ENCODE measurements at places on chromosomes 2 and 18.

GRCh38 chr2:72145658-72146329 lies 1.9 kb downstream of the CYP26B1 start:
- H3K4me3 ChIP-seq = peak overlapping the region; percentile 37
- no peaks in the 10 kb centered on the region for H3K36me3 ChIP-seq
- peaks cover 87% of the 10 kb centered on the region for H3K27me3 ChIP-seq
- DNase-seq = no peak
- H3K4me1 ChIP-seq = peaks cover 78% of the 10 kb centered on the region

DNA sequence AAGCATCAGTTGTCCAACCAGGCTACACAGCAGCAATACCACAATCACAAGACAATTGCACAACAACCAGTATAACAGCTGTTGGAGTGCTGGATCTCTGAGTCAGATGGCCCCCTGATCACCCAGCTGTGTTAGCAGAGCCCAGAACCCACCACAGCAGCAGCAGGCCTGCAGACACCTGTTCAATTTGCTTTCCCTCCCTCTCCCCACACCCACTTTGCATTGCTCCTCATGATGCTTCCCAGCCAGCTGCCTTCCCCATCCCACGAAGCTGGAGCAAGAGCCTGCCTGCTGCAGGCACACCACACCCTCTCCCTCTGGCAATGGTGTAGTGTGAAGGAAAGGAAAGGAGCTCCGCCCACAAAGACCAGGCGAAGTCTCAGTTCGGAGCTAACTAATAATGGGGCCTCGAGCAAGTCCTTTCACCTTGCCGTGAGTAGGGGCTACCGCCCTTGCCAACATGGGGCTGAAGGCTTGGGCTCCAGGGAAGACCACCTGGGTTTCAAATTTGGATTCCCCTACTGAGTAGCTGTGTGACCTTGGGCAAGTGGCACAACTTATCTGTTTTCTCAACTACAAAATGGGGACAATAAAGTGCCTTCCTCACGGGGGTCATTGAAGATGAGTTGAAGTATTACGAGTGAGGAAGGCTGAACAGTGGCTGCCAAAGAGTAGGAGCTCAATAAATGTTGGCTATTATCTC lies 19.4 kb upstream of the ZBTB7C start:
- peaks cover 2% of the 10 kb centered on the region for H3K27me3 ChIP-seq
- H3K27ac ChIP-seq = no peak overlapping the region
- no peak for DNase-seq

DNA sequence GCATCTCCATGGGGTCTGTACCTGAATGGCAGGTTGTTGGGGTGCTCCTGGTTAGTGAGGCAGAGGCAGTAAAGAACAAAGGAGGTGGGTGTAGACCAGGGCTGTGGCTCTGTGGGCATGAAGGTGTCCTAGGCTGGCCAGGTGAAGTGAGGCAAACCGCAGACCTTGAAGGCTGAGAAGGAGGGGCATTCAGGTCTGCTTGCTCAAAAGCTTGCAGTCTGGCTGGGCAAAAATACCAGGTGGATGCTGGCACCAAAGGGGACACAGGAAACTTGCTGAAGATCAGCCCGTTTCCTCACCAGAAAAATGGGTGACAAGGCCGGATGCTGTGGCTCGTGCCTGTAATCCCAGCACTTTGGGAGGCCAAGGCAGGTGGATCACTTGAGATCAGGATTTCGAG lies 6.7 kb upstream of the B3GNT2 start:
- no peaks in the 10 kb centered on the region for H3K4me1 ChIP-seq
- H3K27ac ChIP-seq = no peak overlapping the region
- DNase-seq = no peak
- H3K4me3 ChIP-seq = no peak overlapping the region
- no peaks in the 10 kb centered on the region for H3K27me3 ChIP-seq

GRCh38 chr2:69816923-69817542 lies 12.4 kb upstream of the GMCL1 start:
- H3K27me3 ChIP-seq = no peaks in the 10 kb centered on the region
- H3K4me3 ChIP-seq = no peak overlapping the region
- DNase-seq = peak; percentile 69
- H3K4me1 ChIP-seq = no peaks in the 10 kb centered on the region

- no peak overlapping the region for H3K4me3 ChIP-seq
- no peak for DNase-seq
- H3K4me1 ChIP-seq = peaks cover 6% of the 10 kb centered on the region
- no peak overlapping the region for H3K27ac ChIP-seq
- no peaks in the 10 kb centered on the region for H3K36me3 ChIP-seq
These were observed 142.3 kb downstream of the SOX11 start for GRCh38 chr2:5834501-5834900.

DNA sequence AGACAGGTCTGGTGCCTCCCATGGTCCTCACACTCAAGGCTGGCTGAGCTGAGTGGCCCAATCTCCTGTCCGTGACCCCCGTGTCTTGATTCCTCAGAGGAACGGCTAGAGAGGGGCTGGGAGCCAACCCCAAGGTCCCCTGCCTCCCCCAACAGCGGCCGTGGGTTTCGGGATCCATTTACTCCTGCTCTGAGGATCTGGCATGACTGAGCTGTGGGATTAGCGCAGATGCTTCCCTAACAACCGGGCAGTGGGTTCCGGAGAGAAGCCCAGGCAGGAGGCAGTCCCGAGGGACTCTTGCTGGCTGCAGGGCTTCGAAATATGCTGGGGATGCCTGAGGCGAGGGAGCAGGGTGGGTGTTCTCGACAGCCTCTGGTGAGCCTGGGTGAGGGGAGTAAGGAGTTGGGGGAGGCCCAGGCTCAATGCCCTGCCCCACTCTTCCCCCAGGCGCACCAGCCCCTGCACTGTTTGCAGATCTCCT lies 18.9 kb downstream of the GPR35 start:
- no peak overlapping the region for H3K4me3 ChIP-seq
- peaks cover 10% of the 10 kb centered on the region for H3K4me1 ChIP-seq
- DNase-seq = no peak
- H3K27ac ChIP-seq = no peak overlapping the region

DNA sequence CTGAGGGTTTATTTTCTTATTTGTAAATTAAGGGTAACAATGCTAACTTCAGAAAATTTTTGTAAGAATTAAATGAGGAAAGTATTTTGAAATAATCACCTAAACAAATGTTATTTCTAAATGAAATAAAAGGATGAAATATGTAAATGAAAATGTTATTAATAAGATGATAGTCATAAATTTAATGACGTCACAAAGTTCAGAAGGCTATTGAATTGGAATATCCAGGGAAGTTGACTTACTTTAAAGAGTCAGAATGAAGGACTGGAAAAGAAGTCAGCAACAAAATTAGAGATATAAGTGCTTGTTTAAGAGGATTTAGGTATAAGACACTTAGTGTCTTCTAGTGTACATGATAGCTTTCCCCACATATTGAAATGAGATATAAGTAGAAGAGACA lies 732.6 kb upstream of the CDH7 start:
- H3K36me3 ChIP-seq = no peaks in the 10 kb centered on the region
- no peak overlapping the region for H3K27ac ChIP-seq
- H3K27me3 ChIP-seq = no peaks in the 10 kb centered on the region
- H3K4me1 ChIP-seq = no peaks in the 10 kb centered on the region
- no peak for DNase-seq
- H3K4me3 ChIP-seq = no peak overlapping the region

DNA sequence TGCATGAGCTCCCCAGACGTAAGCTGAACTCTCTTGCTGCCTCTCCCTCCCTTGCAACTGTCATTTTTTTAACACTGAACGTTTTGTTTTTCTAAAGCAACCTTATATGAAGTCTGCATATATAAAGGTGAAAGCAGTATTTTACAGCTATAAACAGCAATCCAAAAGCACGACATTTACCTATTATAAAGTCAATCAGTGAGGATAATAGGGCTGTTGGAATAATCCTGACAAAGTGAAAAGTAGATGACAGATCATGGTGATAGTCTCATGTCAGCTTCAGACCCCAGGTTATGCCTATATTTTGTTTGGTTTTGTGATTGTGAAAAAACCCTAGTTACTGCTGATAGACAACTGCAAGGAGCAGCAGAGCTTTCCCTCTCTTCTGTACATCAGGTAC lies 195.8 kb downstream of the TNS1 start:
- H3K4me1 ChIP-seq = peaks cover 18% of the 10 kb centered on the region
- H3K27ac ChIP-seq = no peak overlapping the region
- no peak overlapping the region for H3K4me3 ChIP-seq
- DNase-seq = no peak
- H3K36me3 ChIP-seq = peaks cover 83% of the 10 kb centered on the region
- H3K27me3 ChIP-seq = no peaks in the 10 kb centered on the region

DNA sequence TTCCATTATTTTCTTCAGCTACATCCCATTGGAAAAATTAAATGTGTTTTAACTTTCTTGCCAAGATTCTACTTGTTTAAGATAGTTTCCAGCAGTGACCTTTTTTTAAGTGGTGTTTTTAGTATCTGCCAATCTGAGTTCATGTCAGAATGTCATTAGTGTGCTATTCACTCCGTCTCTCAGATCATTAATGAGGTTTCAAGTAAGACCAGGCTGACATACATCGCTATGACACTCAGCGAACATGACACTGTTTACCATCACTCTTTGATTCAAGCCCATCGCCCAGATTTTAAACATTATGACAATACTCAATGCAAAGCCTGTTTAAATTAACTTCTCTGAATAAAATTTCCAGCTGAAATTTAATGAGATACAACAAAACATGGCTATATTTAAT lies 272.0 kb upstream of the KYNU start:
- no peaks in the 10 kb centered on the region for H3K27me3 ChIP-seq
- no peak overlapping the region for H3K4me3 ChIP-seq
- no peaks in the 10 kb centered on the region for H3K36me3 ChIP-seq
- DNase-seq = no peak
- no peaks in the 10 kb centered on the region for H3K4me1 ChIP-seq

- no peaks in the 10 kb centered on the region for H3K36me3 ChIP-seq
- H3K27me3 ChIP-seq = no peaks in the 10 kb centered on the region
- no peak overlapping the region for H3K4me3 ChIP-seq
- no peak for DNase-seq
- peaks cover 5% of the 10 kb centered on the region for H3K4me1 ChIP-seq
- no peak overlapping the region for H3K27ac ChIP-seq
These were observed 141.0 kb downstream of the UXS1 start for GRCh38 chr2:106053116-106053515.

- H3K36me3 ChIP-seq = peaks cover 26% of the 10 kb centered on the region
- no peak overlapping the region for H3K4me3 ChIP-seq
- no peak for DNase-seq
- H3K27ac ChIP-seq = no peak overlapping the region
- H3K27me3 ChIP-seq = no peaks in the 10 kb centered on the region
- peaks cover 42% of the 10 kb centered on the region for H3K4me1 ChIP-seq
These were observed 152.7 kb downstream of the MBP start for GRCh38 chr18:76979906-76980305.

- no peak overlapping the region for H3K4me3 ChIP-seq
- no peaks in the 10 kb centered on the region for H3K36me3 ChIP-seq
- no peaks in the 10 kb centered on the region for H3K4me1 ChIP-seq
- no peak overlapping the region for H3K27ac ChIP-seq
- H3K27me3 ChIP-seq = no peaks in the 10 kb centered on the region
These were observed 503.5 kb upstream of the ZEB2 start for GRCh38 chr2:145023334-145023934.

DNA sequence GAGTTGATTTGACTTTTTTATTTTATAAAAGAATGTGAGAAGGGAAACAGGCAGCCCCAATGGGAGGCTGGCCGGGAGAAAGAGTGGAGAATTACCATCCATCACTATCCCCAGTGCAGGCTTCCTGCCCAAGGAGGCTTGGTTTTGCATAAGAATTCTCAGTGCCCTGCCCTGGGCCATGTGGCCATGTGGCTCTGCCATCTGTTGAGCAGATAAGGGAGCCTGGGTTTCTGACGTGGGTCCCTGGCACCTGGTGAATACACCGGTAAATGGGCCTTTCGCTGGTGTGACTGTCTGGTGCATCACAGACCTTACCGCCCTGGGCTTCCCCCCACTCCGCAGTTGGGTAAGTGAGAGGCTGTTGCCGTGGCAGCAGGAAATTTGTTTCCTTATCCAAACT lies 54.5 kb upstream of the TMEM163 start:
- H3K27me3 ChIP-seq = peaks cover 4% of the 10 kb centered on the region
- peaks cover 12% of the 10 kb centered on the region for H3K4me1 ChIP-seq
- H3K36me3 ChIP-seq = no peaks in the 10 kb centered on the region
- H3K27ac ChIP-seq = no peak overlapping the region
- no peak overlapping the region for H3K4me3 ChIP-seq

- no peaks in the 10 kb centered on the region for H3K4me1 ChIP-seq
- no peak for DNase-seq
- no peaks in the 10 kb centered on the region for H3K27me3 ChIP-seq
- H3K27ac ChIP-seq = no peak overlapping the region
- H3K4me3 ChIP-seq = no peak overlapping the region
- no peaks in the 10 kb centered on the region for H3K36me3 ChIP-seq
These were observed 219.7 kb upstream of the HS6ST1 start for GRCh38 chr2:128538396-128538795.

- peak; percentile 34 for DNase-seq
- H3K27me3 ChIP-seq = no peaks in the 10 kb centered on the region
- no peaks in the 10 kb centered on the region for H3K36me3 ChIP-seq
- no peaks in the 10 kb centered on the region for H3K4me1 ChIP-seq
- no peak overlapping the region for H3K27ac ChIP-seq
- H3K4me3 ChIP-seq = no peak overlapping the region
These were observed 140.1 kb upstream of the AQP4 start for GRCh38 chr18:27005589-27005988.

DNA sequence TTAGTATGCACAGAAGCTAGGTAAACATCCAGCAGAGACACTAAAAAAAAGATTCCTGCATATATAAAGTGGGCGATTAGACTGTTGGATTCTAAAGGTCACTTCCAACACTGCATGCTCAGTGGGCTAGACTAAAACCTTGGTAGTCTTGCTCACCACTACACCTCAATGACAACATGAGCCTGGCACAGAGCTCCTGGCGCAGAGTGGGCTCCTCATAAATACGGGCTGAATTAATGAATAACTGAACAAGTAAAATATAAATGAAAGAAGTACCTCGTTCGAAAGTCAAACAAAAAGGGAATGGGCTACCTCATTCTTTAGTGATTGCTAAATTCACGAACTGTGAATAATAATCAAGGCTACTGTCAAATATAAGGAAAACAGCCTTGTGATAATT lies 185.3 kb downstream of the STK39 start:
- H3K36me3 ChIP-seq = no peaks in the 10 kb centered on the region
- H3K27ac ChIP-seq = no peak overlapping the region
- no peaks in the 10 kb centered on the region for H3K27me3 ChIP-seq
- DNase-seq = no peak
- H3K4me1 ChIP-seq = no peaks in the 10 kb centered on the region

GRCh38 chr2:9554921-9555296 lies 721 bp downstream of the ADAM17 start:
- H3K27me3 ChIP-seq = no peaks in the 10 kb centered on the region
- H3K4me1 ChIP-seq = peaks cover 7% of the 10 kb centered on the region
- H3K27ac ChIP-seq = peak overlapping the region; percentile 99
- H3K4me3 ChIP-seq = peak overlapping the region; percentile 98
- peak; percentile 65 for DNase-seq

- no peak overlapping the region for H3K27ac ChIP-seq
- H3K27me3 ChIP-seq = no peaks in the 10 kb centered on the region
- H3K4me3 ChIP-seq = no peak overlapping the region
- DNase-seq = no peak
- H3K4me1 ChIP-seq = no peaks in the 10 kb centered on the region
- H3K36me3 ChIP-seq = no peaks in the 10 kb centered on the region
These were observed 209.8 kb downstream of the DCDC2C start for GRCh38 chr2:3913166-3913565.
